Cortex of kidney (tissue), 1 donor: ENCODE measurements at places on chromosomes 12 and 14.

GRCh38 chr12:104677441-104678089 lies 220.8 kb downstream of the CHST11 start:
- no peak for DNase-seq

DNA sequence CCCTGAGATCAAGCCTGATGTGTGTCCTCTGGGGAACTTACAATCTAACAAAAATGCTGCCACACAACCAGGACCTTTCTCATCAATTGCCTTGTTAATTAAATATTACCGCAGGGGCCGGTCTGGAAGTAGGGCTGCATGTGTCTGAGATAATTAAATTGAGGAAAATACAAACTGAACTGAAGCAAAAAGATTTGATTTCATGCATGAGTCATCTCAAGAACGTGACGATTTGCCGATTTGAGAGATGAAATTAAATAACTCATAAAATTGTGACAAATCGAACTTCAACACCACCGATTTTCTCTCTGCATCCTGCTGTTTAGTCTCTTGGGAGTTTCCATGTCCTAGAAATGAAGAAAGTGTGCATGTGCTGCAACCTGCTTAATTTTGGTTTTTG lies 94.6 kb upstream of the DAAM1 start:
- DNase-seq = no peak

DNA sequence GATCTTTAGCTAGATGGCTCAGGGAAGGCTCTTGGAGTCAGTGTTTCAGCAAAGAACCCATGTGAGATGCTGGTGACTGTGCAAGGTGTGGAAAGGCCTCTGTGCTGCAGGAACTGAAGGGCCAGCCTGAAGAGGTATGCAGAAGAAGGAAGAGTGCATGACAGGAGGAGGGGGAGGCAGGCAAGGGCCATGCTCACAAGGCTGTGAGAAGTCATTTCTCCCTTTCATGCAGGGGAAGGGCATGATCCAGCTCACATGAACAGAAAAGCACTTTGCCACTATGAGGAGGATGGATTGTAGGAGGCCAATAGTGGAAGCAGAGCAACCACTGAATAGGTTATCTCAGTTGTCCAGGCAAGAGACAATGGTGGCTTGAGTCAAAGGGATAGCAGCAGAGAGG lies 83.7 kb downstream of the SSPN start:
- DNase-seq = no peak

DNA sequence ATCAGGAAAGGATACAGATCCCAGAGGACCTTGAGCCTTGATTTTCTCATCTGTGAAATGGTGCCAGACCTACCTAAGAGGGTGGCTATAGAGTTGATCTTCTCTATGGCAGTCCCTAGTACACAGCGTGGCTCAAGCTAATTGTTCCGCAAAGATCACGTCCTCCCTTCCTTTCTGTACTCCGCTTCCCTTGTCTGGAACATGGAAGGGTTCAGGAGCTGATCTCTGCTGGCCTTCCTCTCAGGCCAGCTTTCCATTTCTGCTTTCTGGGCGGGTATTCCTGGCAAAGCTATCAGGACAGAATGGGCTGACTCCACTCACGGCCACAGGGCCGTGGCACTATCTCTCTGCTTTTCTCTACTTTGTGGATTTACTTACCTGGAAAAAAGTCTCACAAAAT lies 6.5 kb downstream of the CAMKK2 start:
- no peak for DNase-seq

DNA sequence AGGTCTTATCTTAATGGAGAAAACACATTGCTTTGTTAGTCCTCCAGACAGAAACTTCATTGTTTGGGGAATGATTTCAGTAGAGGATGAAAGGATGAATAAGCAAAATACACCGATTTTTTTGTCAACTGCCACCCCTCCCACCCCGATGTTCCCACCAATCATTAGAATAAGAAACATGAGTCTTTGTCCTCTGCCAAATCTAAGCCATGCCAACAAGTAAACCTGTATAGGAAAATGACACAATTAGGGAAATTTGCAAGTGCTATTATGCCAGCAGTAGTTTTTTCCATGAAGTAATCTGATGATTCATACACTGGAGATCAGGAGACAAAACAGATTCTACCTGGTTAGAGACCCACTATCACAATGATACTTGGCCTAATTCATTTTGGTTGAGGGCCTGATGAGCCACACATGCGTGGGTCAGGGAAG lies 35.9 kb downstream of the FLRT2 start:
- DNase-seq = no peak

- no peak for DNase-seq
These were observed 82.7 kb downstream of the BEGAIN start for GRCh38 chr14:100504372-100505078.

GRCh38 chr14:50668826-50669143 lies 679 bp upstream of the SAV1 start:
- DNase-seq = no peak

- no peak for DNase-seq
These were observed 56.9 kb upstream of the DCN start for GRCh38 chr12:91239481-91239880.

DNA sequence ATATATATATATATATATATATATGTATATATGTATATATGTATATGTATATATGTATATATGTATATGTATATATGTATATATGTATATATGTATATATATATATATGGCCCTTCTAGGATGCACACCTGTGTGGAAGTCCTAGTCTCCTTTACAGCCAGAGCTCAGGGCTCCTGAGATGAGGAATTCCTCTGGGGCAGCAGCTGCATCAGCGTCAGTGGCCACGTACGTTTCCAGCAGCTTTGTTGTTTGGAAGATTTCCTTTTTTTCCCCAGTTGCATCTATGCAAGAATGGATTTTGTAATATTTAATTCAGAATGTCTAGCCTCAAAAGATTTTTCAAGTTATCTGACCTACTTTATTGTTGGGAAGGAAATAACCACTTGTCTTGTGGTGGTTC lies 68.6 kb downstream of the TNFAIP2 start:
- no peak for DNase-seq

DNA sequence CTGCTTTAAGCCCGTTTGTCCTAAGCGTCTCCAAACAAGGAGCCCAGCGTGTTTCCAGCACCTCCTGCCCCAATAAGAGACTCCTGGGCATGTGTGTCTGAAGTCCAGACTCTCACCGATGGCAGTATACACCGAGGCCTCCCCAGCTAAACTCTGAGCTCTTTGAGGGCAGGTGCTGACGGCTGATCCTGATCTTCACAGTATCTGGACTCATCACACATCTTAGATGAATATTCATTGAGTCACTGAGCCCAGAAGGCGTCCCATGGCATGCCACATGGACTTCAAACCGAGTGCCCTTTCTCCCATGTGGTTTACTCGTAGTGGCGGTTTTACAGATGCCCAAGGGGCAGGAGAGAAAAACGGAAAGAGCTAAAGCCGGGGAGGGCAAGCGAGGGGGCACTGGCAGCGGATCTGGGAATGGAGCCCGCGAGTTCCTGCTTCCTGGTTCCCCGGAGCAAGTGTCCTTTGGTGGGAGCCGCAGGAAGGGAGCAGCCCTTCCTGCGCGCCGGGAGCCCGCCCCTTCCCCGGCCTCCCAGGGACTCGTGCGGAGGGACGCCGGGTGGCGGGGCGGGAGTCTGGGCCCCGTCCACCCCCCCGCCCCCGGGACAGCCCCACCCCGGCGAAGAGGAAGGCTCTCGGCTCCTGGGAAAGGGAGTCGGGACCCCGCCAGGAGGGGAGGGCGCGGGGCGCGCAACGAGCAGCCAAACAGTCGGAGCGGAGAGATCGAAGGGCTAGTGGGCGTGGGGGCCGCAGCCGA lies 585 bp upstream of the TEAD4 start:
- DNase-seq = no peak

DNA sequence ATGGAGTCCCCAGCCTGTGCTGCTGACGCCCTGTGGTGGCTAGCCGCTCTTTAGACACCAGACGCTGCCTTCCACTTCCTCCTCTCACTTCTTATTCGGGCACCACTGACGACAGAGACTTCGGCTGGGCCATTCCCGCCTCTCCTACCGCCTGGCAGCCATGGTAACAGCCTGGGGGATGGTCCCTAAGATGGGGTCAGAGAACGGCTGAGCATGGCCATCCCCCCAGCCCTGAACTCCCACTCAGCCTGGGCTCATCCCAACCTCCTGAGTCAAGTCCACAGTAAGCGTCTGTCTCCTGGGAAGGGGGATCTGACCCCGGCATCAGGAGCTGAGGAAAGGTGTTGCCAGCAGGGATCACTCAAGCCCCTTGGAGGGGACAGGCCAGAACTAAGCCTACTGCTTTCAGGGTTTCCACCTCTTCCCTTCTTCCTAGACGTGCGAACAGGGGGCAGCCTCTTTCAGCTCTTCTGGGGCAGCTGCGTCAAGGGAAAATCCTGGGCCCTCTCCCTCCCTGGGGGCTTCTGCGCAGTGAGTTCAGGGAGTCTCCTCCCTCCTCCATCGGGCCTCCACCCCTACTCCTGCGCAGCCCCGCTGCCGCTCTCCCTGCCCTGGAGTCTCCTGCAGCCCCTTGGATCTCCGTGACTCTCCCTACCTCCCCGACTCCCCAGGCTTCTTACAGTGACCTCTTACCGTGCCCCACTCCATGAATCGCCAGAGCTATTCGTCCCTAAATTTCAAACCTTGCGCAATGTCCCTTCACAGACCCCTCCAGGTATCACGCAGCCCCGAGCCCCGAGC lies 643 bp upstream of the TAMALIN start:
- DNase-seq = no peak

DNA sequence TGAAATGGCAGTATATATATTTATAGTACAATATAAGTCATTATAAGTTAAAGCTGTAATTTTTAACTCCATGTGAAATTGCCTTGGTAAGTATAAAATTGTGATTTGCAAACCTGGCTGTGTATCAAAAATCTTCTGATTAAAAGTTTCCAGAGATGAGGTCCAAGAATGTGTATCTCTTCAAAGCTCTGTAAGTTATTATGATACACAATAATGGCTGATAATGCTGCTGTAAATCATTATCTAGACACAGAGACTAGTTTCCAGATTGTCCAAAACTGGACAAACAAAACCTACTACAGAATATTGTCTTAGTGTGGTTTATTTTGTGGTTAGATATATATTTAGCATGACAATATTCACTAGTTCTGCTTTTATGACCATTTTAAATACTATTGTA lies 514.8 kb downstream of the SLC6A15 start:
- DNase-seq = no peak

- DNase-seq = no peak
These were observed 32.9 kb upstream of the FBRSL1 start for GRCh38 chr12:132456944-132457495.

DNA sequence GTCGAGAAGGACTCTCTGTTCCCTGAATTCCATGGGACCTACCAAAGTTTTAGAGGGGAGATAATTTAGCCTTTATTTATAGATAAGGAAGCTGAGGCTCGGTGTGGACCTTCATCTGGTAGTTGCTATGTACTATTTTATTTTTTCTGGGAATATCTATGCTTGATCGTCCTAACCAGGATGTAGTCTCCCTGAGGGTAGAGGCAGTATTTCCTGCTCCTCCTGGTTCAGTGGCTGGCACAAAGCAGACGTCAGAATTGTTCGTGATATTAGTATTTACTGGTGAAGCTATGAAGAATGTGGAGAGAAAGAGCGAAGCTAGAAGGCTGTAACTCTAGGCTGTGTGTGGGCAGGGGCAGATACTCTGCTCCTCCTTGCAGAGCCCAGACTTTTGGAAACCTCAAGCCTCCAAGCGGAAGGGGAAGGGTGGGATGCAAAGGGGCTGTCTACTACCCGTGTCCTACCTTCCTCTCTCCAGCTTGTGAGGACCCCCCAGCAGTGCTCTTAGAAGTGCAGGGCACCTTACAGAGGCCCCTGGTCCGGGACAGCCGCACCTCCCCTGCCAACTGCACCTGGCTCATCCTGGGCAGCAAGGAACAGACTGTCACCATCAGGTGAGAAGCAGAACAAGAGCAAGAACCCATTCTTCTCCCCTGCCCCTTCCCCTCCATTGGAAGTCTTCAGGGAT lies 1.4 kb downstream of the LRP10 start:
- no peak for DNase-seq

GRCh38 chr14:99604766-99605298 lies 825 bp upstream of the CCDC85C start:
- DNase-seq = no peak

- DNase-seq = no peak
These were observed 13.9 kb downstream of the PAX9 start for GRCh38 chr14:36675581-36675980.

DNA sequence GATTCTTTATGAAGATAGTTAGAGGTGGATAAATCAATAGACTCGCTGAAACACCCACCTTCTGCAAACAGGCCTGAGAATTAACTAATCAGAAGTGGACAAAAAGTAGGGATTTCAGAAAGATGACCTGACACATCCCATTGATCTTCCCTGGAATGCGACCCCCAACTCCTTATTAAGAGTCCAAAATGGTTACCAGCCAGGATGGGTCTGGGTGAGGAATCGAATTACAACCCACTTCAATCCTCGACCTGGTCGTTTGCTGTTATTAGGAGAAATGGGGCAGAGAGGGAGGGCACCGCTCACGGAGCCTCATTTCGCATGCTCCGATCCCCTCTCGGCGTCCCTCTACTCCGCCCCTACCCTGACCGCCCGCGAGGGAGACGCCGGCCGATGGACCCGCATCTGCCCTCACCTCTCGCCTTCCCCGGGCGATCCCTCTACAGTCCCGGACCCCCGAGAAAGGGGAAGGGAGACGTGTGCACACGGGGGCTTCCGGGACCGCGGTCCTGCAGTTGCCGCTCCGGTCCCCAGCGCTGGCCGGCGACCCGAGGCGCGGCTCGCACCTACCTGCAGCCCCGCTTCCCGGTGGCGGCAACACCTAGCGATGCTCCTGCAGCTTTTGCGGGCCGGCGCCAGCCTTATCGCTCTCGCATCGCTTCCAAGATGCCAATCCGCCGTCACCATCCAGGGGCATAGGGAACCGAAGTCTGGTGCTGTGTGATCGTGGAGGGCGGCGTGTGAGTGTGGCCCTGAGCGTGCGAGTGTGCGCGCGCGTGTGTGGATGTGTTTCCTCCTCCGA lies 69.3 kb upstream of the USP15 start:
- DNase-seq = no peak

- no peak for DNase-seq
These were observed 53.2 kb upstream of the HIF1A start for GRCh38 chr14:61641914-61642613.

- no peak for DNase-seq
These were observed 2.0 kb downstream of the ASPG start for GRCh38 chr14:104087505-104087904.

DNA sequence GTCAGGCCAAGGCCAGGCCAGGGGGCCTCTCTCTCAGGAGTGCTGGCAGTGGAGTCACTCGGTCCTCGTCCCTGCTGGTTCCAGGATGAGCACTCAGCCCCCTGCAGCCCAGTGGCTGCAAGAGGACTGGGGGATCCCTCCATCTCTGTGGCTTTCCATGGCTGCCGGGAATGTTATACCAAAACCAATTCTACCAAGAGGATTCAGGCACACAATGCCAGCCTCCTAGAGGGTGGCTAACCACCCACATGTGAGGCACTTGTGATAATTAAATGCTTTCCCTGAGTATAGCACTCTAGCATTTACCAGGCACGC lies 21.9 kb downstream of the ASB2 start:
- DNase-seq = no peak

DNA sequence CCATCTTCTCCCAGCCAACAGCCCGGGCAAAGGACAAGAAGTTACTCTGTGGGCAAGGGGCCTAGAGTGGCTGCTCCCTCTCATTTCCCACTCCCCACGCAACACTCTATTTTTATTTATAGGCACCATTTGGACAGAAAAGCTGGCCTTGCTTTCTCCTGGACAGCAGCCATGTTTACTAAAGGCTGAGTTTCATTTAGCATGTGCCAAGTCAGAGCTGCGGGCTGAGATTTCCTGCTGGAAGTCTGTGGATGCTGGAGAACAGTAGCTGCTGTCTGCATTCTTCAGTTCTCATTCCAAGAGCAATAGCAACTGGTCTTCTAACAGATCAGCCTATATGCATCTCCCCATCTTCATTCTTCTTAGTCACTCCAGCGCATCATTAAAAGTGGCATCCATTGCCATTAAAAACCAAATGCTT lies 8.3 kb downstream of the COL2A1 start:
- DNase-seq = no peak
